NCI-H1105 treated with DMSO at 0.1 percent for 48 hours (cell line): ENCODE measurements at places on chromosomes 2 and 18.

- peak; percentile 91 for DNase-seq
Measured at GRCh38 chr2:25473758-25474340, 132.1 kb upstream of the DNMT3A start.

GRCh38 chr18:74682991-74683297 is 85.3 kb downstream of the ZNF407 start:
- DNase-seq, result peak; percentile 54

DNA sequence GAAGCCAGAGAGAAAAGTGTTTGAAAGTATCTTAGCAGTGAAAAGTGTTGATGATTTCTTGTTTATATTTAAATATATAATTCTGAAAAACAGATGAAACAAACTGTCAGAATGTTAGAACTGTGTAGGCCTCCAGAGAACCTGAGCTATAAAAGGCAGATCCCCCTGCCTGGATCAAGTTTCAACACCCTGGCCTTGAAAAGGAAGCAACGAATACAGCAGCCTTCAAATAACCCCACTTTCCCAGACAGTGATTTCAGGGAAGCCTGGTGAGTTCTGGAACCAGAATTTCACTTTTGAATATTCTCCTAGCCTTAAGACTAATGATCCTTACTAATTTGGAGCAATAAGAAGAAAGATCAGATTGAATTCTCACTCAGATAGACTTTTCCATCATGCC is 13.3 kb upstream of the TRIM43 start:
- DNase-seq, result no peak

GRCh38 chr18:22408059-22408458 is 9.7 kb downstream of the CTAGE1 start:
- no peak for DNase-seq

DNA sequence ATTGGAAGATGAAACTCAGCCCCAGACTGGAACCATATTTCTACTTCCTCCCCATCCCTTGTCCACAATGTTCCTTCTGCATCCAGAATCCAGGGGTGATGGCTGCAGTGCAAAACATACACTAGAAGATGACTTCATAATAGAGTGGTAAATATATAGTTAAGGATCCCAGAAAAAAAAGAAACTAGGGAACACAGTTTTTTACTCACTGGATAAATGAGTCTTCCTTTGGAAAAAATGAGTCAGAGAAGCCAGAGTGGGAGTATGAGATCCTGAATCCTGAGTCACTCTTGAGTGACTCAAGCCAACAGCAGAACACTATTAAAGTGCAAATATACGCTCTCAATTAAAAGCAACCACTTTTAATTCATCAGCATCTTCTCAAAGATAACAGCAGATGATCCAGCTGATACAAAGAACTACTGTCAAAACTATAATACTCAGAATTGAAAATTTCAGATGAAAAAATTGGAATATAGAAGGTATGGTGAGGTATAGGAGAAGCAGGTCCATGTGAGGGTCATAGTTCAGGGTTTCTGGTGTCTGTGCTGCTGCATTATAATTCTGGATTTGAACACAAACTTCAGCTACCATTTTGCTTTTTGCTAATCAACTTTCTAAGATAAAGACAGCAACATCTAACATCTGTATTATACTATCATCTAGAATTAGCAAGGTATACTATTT is 987.2 kb upstream of the CDH2 start:
- no peak for DNase-seq

GRCh38 chr2:203691149-203691548 is 15.3 kb upstream of the CD28 start:
- no peak for DNase-seq

GRCh38 chr2:213834746-213835145 is 550.5 kb downstream of the SPAG16 start:
- DNase-seq, result no peak

- DNase-seq, result no peak
Measured at GRCh38 chr18:35458271-35458670, 39.5 kb downstream of the INO80C start.

- no peak for DNase-seq
Measured at GRCh38 chr2:227204452-227204851, 40.0 kb downstream of the COL4A3 start.

- DNase-seq, result no peak
Measured at GRCh38 chr2:64819361-64819760, 165.6 kb upstream of the SERTAD2 start.

GRCh38 chr2:203030991-203031390 is 16.3 kb downstream of the NBEAL1 start:
- DNase-seq, result no peak

- no peak for DNase-seq
Measured at GRCh38 chr2:160473468-160474318, 19.9 kb downstream of the RBMS1 start.

GRCh38 chr18:59616501-59616900 is 80.7 kb downstream of the CCBE1 start:
- no peak for DNase-seq

DNA sequence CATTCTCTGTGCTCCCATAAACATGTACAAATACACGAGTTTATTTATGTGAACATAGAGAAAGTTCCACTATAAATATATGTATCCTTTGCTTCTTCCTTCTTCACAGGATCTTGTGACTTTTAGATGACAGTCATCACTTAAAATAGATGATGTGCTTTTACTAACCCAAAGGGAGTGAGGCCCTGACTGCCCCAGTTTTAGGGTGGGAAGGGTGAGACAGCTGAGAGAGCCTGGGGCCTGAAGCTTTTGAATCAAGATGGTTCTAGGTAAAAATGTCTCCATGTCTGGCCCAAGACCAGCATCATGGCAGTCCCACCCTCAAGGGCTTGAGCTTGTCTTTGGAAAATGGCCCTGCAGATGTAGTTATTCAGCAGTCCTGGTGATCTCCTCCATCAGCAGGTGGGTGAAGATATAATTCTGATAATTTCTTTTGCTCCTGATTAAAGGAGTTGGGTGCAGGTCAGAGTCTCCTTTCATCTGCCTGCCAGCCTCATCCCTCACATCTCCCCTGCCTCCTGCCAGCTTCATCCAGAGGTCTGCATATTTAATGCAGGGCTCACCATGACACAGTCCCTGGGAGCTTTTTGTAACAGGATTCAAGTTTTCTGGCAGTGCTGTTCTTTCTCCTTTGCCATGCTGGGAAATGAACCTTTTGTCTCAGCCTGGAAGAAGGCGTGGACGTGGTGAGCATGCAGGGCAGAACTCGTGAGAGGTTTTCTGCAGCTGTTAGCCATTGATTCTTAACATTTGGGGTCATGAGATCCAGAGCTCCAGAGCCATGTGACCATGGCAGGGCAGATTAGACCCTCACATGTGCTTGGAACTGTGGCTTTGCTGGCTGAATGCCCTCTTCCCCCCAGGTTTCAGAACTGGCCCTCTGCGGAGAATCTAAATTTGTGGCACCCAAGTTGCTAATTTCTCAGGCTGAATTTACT is 2.7 kb downstream of the HRH4 start:
- no peak for DNase-seq

DNA sequence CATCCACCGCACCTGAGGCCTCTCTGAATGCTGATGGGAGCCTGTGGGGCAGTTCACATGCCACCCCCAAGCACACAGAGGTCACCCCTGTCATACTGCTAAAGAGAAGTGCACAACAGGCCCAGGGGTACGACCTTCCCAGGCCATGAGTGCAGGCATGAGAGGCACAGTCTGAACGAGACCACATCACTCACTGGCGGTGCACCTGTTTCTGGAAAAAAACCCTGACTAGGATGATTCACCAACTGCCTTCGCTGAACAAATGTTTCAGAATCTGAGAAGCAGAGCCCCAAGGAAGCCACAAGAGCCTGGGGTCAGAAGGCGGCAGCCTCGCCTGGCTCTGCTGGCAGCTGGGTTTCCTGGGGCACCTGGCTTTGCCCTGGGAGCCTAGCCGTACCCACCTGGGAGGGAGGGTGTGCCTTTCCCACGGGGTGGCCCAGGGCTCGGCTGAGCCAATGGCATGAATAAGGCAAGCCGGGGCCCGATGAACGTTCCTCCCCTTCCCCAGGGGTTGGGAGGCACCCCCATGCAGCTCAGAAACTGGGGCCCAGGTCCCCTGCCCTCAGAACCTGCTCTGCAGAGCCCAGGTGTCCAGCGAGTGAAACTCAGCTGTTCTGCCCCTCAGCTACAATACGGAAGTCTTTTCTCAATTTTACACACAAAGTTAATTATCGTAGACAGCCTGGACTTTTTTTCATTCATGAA is 73.8 kb downstream of the HDAC4 start:
- DNase-seq, result no peak

- DNase-seq, result no peak
Measured at GRCh38 chr2:191366199-191366598, 121.0 kb downstream of the MYO1B start.

DNA sequence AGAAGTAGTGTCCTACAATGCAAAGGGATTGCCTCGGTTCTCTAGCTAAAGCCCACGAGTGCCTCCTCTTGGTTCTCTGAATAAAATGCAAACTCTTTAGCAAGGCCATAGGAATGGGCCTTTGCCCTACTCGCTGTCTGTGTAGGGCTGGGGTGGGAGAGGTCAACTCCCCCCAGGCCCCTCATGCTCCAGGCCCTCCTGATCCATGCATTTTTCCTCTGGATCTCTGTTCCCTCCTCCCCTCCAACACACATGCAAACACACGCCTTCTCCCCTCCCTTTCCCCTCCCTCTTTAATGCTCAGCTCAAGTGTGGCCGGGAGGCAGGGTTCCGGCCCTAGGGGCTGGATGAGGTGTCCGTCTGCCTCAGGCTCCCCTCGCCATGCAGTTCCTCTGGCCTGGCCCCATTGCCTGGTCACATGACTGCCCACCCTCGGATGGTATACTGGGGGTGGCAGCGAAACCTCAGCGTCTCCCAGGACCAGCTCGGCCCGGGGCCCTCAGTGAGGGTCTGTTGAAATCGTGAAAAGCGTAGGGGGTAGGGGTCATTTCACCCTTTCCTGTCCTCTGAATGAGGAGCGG is 14.9 kb upstream of the KLF11 start:
- DNase-seq, result no peak

DNA sequence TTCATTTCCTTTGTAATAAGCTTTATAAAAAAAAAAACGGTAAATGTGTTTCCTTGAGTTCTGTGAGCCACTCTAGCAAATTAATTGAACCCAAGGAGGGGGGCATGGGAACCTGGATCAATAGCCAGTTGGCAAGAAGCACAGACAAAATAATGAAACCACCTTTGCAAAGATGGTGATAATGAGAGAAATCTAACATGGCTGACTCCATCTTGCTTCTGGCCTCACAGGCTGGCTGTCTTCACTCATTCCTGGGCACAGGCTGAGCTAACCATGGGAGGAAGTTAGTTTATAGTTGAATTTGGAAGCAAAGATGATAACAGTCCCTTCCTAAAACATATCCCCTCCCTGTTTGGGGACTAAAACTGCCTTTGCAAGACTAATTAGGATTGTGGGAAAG is 95.1 kb downstream of the B3GNT2 start:
- DNase-seq, result no peak

- no peak for DNase-seq
Measured at GRCh38 chr18:38081516-38081915, 515.9 kb upstream of the CELF4 start.

- no peak for DNase-seq
Measured at GRCh38 chr2:37780387-37780676, 108.9 kb upstream of the CDC42EP3 start.

GRCh38 chr2:163655667-163656066 is 80.1 kb downstream of the FIGN start:
- DNase-seq, result no peak

- DNase-seq, result no peak
Measured at GRCh38 chr2:142946941-142947340, 69.5 kb downstream of the KYNU start.

GRCh38 chr2:149597668-149598326 is 10.2 kb upstream of the MMADHC start:
- DNase-seq, result peak; percentile 78

GRCh38 chr2:177633111-177633510 is 240.5 kb downstream of the AGPS start:
- DNase-seq, result no peak

- no peak for DNase-seq
Measured at GRCh38 chr2:221589696-221590095, 17.6 kb upstream of the EPHA4 start.

GRCh38 chr2:68458981-68459380 is 8.1 kb downstream of the FBXO48 start:
- DNase-seq, result no peak

- DNase-seq, result no peak
Measured at GRCh38 chr2:138094031-138094430, 129.8 kb downstream of the HNMT start.

DNA sequence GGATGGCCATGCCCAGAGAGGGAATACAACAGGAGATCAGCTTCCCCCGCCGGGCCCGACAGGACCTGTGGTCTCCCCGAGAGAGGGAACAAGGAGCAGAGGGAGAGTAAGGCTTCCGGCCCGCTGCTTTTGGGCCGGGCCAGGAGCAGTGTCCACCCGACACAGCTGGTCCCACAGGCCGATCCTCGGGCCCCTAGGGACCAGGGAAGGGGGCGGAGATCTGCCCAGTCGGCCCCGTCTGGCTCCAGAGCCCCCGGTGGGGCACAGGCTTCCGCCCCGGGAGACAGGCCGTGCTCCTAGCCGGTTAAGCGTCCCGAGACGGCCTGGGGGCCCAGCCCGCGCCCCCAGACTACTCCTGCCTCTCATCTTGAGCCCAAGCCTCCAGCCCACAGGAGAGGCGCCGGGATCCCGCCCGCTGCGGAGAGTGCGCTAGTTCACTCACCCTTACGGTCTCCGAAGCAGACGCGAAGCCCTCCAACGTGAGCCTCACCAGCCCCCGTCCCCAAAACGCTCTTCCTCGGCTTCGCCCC is at the start of gene MCFD2:
TSS of gene MCFD2 (minus strand) at position 526 of the 530 bp plus-strand sequence. CDS start 6,635 bp downstream, outside the sequence.
- DNase-seq, result no peak

- no peak for DNase-seq
Measured at GRCh38 chr2:41779888-41780287, 267.9 kb upstream of the PKDCC start.

DNA sequence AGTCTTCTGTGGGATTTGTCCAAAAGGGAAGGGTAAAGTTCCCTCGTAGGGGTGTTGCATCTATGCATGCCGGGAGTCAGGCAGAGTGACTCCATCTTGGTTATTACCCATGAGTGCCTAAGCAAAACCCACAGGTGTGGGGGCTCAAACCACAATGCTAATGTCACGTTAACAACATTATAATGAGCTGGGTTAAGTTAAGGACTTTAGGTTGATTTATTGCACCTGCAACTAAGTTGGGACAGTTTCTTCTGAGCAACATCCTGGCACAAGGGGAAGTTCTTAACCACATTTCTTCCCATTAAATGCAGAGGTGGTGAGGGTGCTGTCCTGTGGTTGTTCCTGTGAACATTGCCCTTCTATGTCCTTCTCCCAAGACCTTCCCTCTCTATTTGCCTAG is 1596.8 kb upstream of the SLC39A10 start:
- DNase-seq, result no peak

DNA sequence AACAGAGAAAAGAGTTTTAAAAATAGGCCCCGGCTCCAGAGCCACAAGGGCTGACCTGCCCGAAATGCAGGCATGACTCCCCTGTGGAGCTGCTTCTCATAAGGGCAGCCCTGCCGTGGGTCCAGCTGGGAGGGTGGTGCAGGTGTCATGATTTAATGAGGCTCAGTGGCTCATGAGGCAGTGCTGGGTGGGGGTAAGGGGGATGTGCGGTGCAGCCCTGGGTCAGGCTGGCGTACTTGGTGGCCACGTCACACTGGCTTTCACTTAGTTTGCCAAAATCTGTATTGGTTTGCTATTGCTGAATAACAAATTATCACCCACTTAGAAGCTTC is 33.6 kb downstream of the HJURP start:
- no peak for DNase-seq
